Hindlimb muscle (tissue), 1 donor: ENCODE measurements at places on chromosomes 6 and 20. TPM values are rescaled to one million over a fixed set of nuclear protein-coding genes. Genes with fewer than 3 reads are reported as not detected.

DNA sequence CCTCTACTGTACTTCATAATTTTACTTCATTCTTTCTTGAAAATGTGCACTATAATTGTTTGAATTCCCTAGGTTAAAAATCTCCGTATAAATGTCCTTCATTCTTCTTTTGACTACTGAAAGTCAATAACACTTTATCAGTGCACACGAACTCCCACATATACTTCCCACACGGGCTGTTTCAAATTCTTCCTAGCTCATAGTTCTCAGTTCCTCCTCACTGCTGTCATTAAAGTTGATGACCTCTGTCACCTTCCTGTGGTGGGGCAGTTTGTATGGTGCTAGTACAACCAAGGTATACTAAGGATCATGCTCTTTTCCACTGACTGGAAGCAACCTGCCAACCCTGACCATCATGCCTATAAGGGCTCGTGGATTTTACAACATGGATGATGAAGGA, 40.0 kb upstream of the CD2AP start:
- DNase-seq, result no peak

DNA sequence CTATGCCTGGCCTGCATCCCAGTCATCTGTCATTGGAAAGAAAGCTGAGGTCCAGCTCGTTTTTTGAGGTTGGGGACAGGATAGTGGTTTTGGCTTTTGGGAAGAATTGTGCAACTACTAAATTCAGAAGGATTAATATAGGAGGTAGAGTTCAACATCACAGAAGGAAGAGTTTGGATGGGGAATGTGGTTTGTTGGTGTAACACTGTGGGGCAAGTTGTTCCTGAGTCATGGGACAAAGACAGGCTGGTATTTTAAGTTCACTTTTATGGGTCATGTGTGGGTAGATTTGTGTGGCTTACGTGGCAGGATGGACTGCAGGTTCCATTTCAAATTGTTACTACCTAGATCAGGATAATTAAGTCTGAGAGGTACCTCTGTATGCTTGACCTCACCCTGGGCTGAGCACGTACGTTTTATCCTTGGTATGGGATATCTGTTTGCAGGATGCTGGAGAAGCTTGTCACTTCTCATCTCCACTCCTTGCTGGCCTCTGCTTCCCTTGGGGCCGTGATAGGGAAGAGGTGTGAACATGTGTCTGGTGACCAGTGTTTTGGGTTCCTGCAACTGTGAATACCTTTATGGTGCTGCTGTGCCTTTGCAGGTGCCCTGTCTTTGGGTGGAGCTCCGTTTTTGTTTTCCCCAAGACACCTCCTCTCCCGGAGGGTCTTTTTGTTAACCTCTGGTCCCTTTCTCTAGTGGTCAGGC, 177.6 kb downstream of the JARID2 start:
- DNase-seq, result no peak

- DNase-seq, result peak; percentile 74
Measured at GRCh38 chr6:91081452-91082067, 494.7 kb upstream of the MAP3K7 start.

GRCh38 chr20:24746351-24746685, 202.8 kb upstream of the CST7 start:
- DNase-seq, result no peak

- DNase-seq, result no peak
Measured at GRCh38 chr6:159271257-159271656, 102.1 kb downstream of the FNDC1 start.

- no peak for DNase-seq
Measured at GRCh38 chr6:166620478-166621113, 6.5 kb downstream of the RPS6KA2 start.

GRCh38 chr20:24489631-24490260, 20.3 kb downstream of the SYNDIG1 start:
- DNase-seq, result no peak

- no peak for DNase-seq
Measured at GRCh38 chr6:108587258-108588059, 26.7 kb downstream of the FOXO3 start.

DNA sequence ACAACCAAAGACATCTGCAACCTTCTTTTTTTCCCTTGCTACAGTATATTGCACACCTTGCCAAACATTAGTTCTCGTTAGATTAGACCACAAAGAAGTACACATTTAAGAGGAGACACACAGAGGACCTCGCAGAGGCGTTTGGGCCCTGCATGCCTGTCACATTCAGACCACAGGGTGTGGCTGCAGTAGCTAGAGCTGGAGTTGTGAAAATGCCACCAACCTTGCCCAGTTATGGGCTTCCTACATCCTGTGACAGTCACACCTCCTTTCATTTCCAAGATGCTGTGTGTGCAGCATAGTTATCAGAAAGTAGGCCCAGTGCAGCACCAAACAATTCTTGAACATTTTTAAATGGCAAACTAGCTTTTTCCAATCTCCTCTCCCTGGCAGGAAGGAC, 2.4 kb downstream of the SYNE1 start:
- no peak for DNase-seq

The AP5S1 gene
- 11.8 TPM for polyA plus RNA-seq

The DEFB119 gene
- polyA plus RNA-seq, result not detected

The PANK2 gene
- polyA plus RNA-seq, result 32.7 TPM

The MEI4 gene
- not detected for polyA plus RNA-seq
